Activated B cell treated with CpG ODN at 0.5 μM for 24 hours (primary cell): ENCODE measurements at places on chromosomes 4 and X.

DNA sequence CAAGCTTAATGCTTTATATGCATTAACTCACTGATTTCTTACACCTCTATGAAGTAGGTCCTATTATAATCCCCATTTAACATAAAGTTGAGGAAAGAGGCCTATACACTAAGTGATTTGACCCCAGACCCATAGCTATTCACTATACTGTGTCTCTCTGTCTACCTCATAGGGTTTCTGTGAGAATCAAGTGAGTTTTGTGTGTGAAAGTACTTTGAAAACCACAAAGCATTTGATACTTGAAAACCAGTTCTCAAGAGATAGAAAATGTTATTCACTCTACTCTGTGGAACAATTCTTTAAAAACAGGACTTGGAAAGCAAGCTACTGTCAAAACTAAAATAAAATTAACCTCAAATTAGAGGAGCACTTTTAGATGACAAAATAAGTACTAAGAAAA lies 35.0 kb downstream of the SHROOM3 start:
- H3K36me3 ChIP-seq: no peaks in the 10 kb centered on the region
- no peak for DNase-seq
- no peak overlapping the region for H3K4me3 ChIP-seq
- no peak overlapping the region for H3K27ac ChIP-seq
- H3K4me1 ChIP-seq: no peaks in the 10 kb centered on the region

- H3K4me3 ChIP-seq: no peak overlapping the region
- no peak overlapping the region for H3K27ac ChIP-seq
- DNase-seq: no peak
- H3K36me3 ChIP-seq: no peaks in the 10 kb centered on the region
Measured at GRCh38 chr4:35975617-35976355, 268.5 kb downstream of the ARAP2 start.

- peaks cover 25% of the 10 kb centered on the region for H3K4me1 ChIP-seq
- H3K27ac ChIP-seq: peak overlapping the region; percentile 85
- H3K36me3 ChIP-seq: no peaks in the 10 kb centered on the region
- peaks cover 5% of the 10 kb centered on the region for H3K27me3 ChIP-seq
- no peak for DNase-seq
Measured at GRCh38 chr4:147057611-147058190, 112.0 kb upstream of the TTC29 start.

- peaks cover 3% of the 10 kb centered on the region for H3K27me3 ChIP-seq
- H3K36me3 ChIP-seq: no peaks in the 10 kb centered on the region
- no peak for DNase-seq
- no peak overlapping the region for H3K4me3 ChIP-seq
Measured at GRCh38 chr4:10371121-10371520, 86.1 kb downstream of the ZNF518B start.

- H3K4me3 ChIP-seq: no peak overlapping the region
- H3K4me1 ChIP-seq: peaks cover 22% of the 10 kb centered on the region
- DNase-seq: peak; percentile 71
- H3K36me3 ChIP-seq: no peaks in the 10 kb centered on the region
- peaks cover 5% of the 10 kb centered on the region for H3K27me3 ChIP-seq
Measured at GRCh38 chrX:1246816-1247215, 21.8 kb upstream of the CSF2RA start.

DNA sequence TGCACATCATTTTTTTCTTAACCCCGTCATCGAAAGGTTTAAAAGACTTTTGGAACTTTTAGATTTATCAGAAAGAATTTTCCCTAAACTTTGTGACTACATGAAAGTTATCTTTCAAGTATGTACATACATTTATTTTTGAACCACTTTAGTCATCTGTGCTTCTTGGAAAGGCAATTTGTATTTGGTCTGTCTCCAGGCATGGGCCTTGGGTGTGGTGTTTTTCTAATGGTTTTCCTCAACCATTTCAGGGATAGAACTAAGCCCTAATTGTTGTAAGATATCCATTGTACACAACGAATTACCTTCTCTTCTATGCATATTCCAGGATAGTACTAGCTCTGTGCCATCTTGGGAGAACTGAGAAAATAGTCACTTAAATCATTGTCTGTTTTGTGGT lies 191.5 kb upstream of the RPL34 start:
- no peaks in the 10 kb centered on the region for H3K36me3 ChIP-seq
- H3K27me3 ChIP-seq: no peaks in the 10 kb centered on the region
- H3K4me3 ChIP-seq: no peak overlapping the region
- no peak for DNase-seq
- no peak overlapping the region for H3K27ac ChIP-seq

DNA sequence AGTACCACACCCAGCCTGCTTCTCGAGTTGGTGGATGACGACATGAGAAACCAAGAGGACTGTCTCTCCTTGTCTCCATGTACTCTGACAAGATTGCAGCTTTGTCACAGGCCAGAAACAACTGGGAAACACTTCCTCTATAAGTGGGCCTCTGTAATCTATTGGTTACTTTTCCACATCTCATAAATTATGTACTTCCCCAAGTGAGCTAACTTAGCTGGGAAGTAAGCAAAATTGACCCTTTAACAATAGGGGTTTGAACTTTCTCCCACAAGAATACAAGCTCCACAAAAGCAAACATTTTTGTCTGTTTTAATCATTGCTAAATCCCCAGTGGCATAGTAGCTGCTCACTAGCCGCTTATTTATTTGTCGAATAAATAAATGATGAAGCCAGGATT lies 14.1 kb upstream of the USO1 start:
- H3K4me3 ChIP-seq: no peak overlapping the region
- no peaks in the 10 kb centered on the region for H3K27me3 ChIP-seq
- H3K27ac ChIP-seq: no peak overlapping the region
- H3K4me1 ChIP-seq: peaks cover 12% of the 10 kb centered on the region
- no peaks in the 10 kb centered on the region for H3K36me3 ChIP-seq

DNA sequence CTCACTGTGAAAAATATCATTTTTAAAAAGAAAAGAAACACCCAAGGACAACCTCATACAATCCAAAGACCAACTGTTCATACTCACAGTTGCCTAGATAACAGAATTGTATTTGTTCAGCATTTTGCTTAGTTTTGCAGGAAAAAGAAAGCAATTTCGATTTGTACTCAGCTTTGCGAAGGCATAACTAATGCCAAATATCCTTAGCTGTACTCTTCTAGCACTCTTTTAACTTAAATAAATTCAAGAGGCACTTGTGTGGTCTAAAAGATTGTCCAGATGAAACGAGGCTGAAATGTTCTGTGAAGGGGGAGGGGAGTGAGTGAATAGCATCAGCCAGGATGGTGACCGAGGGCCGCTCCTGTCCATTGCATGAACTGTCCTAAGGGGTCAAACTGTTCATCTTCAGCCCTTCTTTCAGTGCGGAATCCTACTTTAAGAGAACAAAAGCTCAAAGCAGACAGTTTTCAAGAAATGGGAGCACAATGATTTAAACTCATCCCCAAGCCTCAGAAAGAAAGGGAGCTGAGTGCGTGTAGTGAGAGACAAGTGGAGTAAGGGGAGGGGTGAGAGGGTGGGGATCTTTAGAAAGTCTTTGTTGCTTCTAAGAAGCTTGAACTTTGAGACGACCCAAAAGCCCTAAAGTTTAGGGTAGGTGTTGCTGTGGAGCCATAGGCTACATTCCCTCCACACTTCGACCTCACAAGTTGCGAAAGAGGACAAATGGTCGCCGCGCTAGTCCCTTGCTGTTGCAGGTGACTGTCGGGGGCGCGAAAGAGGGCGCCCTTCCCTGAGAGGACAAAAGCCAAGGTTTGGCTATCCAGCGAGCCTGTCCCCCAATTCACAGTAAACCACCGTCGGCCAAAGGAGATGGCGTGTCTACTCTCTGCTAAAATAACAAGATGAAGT lies 4.0 kb upstream of the NEUROG2 start:
- H3K27me3 ChIP-seq: peaks cover 73% of the 10 kb centered on the region
- no peak overlapping the region for H3K27ac ChIP-seq
- DNase-seq: no peak
- peaks cover 60% of the 10 kb centered on the region for H3K4me1 ChIP-seq

- H3K36me3 ChIP-seq: peaks cover 89% of the 10 kb centered on the region
- no peak overlapping the region for H3K27ac ChIP-seq
- DNase-seq: no peak
- H3K4me3 ChIP-seq: no peak overlapping the region
- H3K4me1 ChIP-seq: peaks cover 6% of the 10 kb centered on the region
Measured at GRCh38 chr4:8215641-8216442, 16.8 kb downstream of the SH3TC1 start.

GRCh38 chrX:123846577-123847038 lies 13.2 kb upstream of the XIAP start:
- H3K4me3 ChIP-seq: no peak overlapping the region
- H3K4me1 ChIP-seq: no peaks in the 10 kb centered on the region
- H3K36me3 ChIP-seq: no peaks in the 10 kb centered on the region
- no peak for DNase-seq

- no peak overlapping the region for H3K4me3 ChIP-seq
- no peak overlapping the region for H3K27ac ChIP-seq
- H3K27me3 ChIP-seq: no peaks in the 10 kb centered on the region
- H3K36me3 ChIP-seq: peaks cover 34% of the 10 kb centered on the region
- no peaks in the 10 kb centered on the region for H3K4me1 ChIP-seq
- no peak for DNase-seq
Measured at GRCh38 chrX:24760363-24761000, 66.8 kb downstream of the POLA1 start.

DNA sequence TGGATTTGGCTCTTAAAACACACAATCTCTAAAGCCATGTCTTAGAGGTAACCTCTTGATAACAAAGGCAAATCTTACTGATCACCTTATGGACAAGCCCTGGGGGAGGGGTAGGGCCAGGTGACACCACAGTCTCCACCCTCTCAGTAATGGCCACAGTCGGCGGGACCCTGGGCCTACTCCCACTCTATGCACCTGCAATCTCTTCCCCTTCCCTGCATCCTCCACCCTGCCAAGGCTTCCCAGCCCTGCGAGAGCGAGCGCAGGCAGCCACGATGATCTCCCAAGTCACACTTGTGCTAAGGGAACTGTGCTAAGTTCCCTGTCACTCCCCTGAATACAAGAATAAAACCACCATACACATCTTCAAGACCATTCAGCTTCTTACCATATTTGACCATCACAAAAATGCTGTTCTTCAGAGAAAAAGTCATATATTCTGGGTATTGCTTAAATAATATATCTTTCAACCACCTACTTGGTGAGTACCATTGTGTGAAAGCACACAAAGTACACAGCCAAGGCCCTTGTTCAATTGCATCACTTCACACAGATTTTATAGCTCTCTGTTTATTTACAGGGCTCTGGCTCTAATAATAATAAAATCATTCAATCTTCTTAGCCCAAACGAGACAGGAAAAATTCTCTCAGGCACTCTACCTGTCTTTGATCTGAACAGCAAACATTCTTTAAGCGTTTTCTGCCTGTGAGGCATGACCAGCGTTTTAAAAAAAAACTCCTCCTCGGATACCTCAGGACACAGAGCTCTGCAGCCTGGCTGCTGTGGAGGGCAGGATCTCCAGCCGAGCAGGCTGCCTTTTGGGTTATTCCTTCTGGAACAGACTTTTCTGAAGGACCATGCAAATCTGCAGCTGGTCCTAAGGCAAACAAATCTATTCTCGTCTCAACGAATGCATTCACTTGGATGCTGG lies 115.7 kb upstream of the MAP3K15 start:
- peaks cover 28% of the 10 kb centered on the region for H3K4me1 ChIP-seq
- H3K27ac ChIP-seq: peak overlapping the region; percentile 25
- no peak for DNase-seq
- peak overlapping the region; percentile 4 for H3K4me3 ChIP-seq
- H3K36me3 ChIP-seq: peaks cover 29% of the 10 kb centered on the region
- no peaks in the 10 kb centered on the region for H3K27me3 ChIP-seq

- H3K27me3 ChIP-seq: no peaks in the 10 kb centered on the region
- no peak overlapping the region for H3K27ac ChIP-seq
- H3K4me1 ChIP-seq: no peaks in the 10 kb centered on the region
- H3K4me3 ChIP-seq: no peak overlapping the region
Measured at GRCh38 chr4:141416677-141417363, 196.1 kb downstream of the ZNF330 start.

DNA sequence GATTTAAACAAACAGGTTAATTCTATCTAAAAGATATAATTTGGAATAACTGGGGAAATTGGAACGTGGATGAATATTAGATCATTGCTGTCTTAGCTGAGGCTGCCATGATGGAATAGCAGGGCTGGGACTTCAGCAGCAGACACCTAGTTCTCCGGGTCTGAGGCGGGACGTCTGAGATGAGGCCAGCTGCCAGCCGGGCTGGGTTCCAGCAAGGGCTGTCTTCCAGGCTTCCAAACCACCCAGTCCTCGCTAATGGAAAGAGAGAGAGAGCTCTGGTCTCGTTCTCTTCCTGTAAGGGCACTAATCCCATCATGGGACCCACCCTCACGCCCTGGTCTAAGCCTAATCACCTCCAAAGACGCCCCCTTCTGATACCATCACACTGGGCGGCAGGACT lies 85.7 kb downstream of the ADRA2C start:
- no peak overlapping the region for H3K4me3 ChIP-seq
- DNase-seq: no peak
- H3K27me3 ChIP-seq: peaks cover 26% of the 10 kb centered on the region
- H3K27ac ChIP-seq: no peak overlapping the region
- no peaks in the 10 kb centered on the region for H3K4me1 ChIP-seq

DNA sequence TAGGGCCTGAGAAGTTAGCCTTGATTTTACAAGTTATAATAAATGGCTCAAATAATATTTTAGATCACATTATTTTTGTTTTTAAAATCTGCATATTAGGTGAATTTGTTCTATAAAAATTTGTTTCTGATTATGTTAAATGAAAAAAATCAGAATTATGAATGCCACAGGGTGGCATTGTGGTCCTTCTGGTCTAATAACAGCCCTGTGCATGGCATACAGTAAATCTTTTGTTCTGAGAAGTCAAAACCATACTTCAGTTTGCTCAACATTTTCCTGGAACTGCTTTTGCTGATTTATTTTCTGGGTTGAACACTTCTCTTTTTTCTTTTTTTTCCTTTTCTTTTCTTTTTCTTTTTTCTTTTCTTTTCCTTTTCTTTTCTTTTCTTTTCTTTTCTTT lies 101.0 kb upstream of the UBQLN2 start:
- H3K27me3 ChIP-seq: no peaks in the 10 kb centered on the region
- no peaks in the 10 kb centered on the region for H3K36me3 ChIP-seq
- no peak overlapping the region for H3K4me3 ChIP-seq
- no peak overlapping the region for H3K27ac ChIP-seq
- DNase-seq: no peak

DNA sequence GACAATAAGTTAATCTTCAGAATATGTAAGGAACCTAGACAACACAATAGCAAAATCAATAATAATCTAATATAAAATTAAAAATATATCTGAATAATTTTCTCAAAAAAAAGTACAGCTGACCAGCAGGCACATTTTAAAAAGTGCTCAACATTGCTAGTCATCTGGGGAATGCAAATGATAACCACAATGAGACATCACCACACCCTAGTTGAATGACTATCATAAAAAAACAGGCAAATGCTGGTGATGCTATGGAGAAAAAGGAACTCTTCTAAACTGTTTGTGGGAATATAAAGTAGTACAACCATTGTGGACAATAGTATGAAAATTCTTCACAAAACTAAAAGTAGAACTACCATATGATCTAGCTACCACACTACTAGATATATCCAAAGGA lies 956.9 kb upstream of the NDST4 start:
- no peaks in the 10 kb centered on the region for H3K27me3 ChIP-seq
- no peaks in the 10 kb centered on the region for H3K36me3 ChIP-seq
- DNase-seq: no peak
- H3K4me1 ChIP-seq: no peaks in the 10 kb centered on the region
- no peak overlapping the region for H3K27ac ChIP-seq

GRCh38 chr4:134320048-134320447 lies 118.5 kb upstream of the PABPC4L start:
- H3K27ac ChIP-seq: no peak overlapping the region
- no peak for DNase-seq
- no peaks in the 10 kb centered on the region for H3K36me3 ChIP-seq
- H3K4me3 ChIP-seq: no peak overlapping the region
- no peaks in the 10 kb centered on the region for H3K27me3 ChIP-seq

GRCh38 chr4:31592293-31592692 lies 872.1 kb downstream of the PCDH7 start:
- no peaks in the 10 kb centered on the region for H3K27me3 ChIP-seq
- no peak overlapping the region for H3K4me3 ChIP-seq
- H3K4me1 ChIP-seq: no peaks in the 10 kb centered on the region
- DNase-seq: no peak
- no peaks in the 10 kb centered on the region for H3K36me3 ChIP-seq
